ENCODE measurements at places on chromosomes 5 and 9.

- no peak for DNase-seq
These were observed 1.7 kb downstream of the SLC1A3 start for GRCh38 chr5:36607838-36608783.

DNA sequence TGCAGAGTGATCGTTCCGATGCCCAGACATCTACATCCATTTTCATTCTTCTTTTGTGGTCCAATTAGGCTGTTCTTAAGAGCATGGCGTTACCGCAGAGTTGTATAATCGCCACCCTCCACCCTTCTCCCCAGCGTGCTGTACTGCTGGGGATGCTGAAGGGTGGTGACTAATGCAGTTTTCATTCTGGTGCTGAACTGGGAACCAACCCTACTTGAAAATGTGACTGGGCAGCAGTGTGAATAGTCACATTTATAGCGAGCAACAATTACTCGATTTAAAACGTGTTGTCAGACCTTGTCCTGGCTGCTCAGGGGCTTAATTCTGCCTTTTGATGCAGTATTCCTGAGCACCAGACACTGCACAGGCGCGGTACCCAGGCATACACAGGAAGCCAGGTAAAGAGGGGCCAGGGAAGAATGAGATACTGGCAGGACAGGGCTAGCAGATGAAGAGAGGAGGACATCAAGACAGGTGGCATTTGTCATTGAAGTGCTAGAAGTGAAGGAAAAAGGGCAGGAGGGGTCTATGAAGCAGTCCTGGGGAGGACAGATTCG is 719 bp upstream of the ISCA1 start:
- DNase-seq: no peak

DNA sequence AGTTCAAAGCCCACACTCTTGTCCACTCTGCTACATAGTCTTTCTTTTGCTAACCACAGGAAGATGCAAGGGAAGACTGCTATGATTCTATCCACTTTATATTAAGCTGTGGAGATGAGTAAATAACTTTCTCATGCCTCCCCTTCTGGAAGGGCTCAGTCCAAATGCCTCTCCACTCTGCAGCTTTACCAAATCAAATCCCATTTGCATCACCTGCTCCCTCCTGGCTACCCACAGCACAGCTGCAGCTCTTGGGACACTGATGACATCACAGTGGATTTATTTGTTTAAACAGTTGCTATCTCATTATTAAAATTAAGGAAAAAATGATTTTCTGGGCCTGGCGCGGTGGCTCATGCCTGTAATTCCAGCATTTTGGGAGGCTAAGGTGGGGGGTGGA is 1544.9 kb upstream of the WWC1 start:
- DNase-seq: no peak

DNA sequence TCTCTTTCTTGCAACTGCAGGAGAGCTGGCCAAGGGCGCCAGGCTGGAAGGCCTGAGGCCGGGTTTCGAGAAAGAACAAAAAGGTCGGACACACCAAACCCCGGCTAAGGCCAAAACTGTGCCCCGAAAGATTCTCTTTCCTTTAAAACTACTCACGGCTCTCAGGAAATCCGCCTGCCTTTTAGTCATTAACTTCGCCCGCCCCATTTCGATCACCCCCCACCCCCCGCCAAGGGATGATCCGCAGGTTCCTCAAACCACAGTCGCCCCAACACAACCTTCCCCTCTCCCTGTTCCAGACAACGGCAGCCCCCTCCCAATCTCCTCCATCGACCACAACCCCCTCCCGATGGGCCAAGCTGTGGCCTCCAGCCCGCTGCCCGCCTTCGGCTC is 536 bp downstream of the FEM1C start:
- DNase-seq: peak; percentile 34

GRCh38 chr5:164000241-164000640 is 494.8 kb downstream of the MAT2B start:
- no peak for DNase-seq

DNA sequence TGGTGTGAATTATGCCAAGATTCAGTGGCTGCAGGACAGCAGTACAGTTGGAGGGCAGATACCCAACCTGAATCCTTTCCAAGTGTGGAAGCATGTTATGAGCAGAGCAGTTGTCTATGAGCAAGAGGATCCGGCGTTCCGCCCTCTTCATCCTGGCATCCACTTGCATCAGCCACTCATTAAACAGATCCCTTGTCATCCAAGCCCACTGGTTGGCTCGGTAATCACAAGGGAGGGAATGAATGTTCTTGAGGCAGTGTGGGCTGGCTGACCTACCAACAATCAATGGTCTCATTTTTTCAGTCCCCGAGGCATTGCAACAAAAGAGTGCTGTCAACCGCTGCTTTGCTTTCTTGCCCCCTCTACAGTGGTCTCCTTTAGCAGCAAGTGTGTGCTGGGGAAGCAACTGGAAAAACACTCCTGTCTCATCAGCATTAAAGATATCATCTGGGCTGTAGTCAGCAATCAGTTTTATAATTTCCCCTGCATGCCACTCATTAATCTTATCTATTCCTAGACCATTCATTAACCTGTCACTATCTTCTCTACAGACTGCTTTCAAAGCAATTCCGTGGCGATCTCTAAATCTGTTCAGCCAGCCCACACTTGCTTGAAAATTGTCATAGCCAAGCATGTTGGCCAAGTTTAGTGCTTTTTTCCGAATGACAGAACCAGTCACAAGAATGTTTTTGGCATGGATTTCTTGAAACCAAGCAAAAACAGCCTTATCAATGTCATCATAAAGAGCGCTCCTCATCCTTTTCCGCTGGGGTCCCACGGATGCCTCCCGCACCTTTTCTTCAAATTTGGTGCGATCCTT is 4.9 kb downstream of the TIGD6 start:
- DNase-seq: no peak

DNA sequence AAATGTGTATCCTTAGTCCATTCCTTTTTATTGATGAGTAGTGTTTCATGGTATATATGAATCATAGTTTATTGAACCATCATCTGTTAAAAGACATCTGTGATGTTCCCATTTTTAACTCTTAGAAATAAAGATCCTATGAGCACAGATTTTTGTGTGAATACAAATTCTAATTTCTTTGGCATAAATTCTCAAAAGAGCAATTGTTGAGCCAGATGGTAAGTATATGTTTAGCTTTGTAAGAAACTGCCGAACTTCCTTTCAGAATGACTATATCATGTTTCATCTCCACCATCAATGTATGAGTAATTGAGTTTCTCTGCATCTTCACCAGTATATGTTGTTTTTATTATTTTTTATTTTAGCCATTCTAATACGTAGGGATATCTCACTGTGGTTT is 526.4 kb downstream of the CDH10 start:
- DNase-seq: no peak

- no peak for DNase-seq
These were observed 35.6 kb downstream of the CEP72 start for GRCh38 chr5:647727-648126.

GRCh38 chr5:13659391-13659790 is 285.1 kb downstream of the DNAH5 start:
- no peak for DNase-seq

DNA sequence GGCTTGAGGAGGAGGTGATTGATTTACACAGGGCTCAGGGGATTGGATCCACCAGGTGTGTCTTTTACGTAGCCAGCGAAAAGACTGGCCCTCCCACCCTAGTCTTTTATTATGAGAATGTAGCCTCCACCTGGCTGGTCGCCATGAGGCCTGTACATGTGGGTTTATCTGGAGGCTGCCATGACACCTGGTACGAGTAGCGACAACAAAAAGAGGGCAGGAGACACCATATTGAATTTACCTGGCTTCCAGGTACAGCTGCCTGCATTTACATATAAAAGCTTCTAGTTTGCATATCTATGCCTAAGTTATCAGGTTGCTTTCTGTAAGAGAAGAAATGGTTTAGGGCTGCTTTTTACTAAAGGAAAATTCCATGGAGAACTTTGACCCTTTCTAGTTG is 1173.7 kb upstream of the SEMA6A start:
- DNase-seq: no peak

Measured in endothelial cell (in vitro differentiated cells).